ENCODE measurements at places on chromosomes 2 and 18. TPM values are rescaled to one million over a fixed set of nuclear protein-coding genes. Genes with fewer than 3 reads are reported as not detected.

PLCL1 gene
- 10.7 TPM for total RNA-seq

PSMA8 gene
- not detected for total RNA-seq

RSAD2 gene
- 4.2 TPM for total RNA-seq

DAW1 gene
- 17.5 TPM for total RNA-seq

ANKRD44 gene
- total RNA-seq, result 3.6 TPM

CD226 gene
- total RNA-seq, result not detected

GBX2 gene
- total RNA-seq, result 2.9 TPM

Data from epithelial cell of umbilical artery (primary cell).